ENCODE measurements at places on chromosomes 7 and 10.
A peak's percentile ranks its signal among the peaks of the same experiment; 100 is the strongest.

DNA sequence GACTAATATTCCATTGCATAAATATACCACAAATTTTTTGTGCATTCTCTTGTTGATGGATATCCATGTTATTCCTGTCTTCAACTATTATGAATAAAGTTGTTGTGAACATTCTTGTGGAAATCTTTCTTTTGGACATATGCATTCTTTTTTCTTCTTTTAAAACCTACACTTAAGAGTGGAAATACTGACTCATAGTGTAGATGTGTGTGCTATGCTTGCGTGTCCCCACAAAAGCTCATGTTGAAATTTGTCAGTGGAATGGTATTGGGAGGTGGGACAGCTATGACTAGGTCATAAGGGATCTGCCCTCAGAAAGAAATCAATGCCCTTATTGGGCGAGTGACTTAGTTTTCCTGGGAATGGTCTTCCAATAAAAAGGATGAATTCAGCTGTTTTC is 203.6 kb upstream of the PRSS58 start:
- no peak for DNase-seq

DNA sequence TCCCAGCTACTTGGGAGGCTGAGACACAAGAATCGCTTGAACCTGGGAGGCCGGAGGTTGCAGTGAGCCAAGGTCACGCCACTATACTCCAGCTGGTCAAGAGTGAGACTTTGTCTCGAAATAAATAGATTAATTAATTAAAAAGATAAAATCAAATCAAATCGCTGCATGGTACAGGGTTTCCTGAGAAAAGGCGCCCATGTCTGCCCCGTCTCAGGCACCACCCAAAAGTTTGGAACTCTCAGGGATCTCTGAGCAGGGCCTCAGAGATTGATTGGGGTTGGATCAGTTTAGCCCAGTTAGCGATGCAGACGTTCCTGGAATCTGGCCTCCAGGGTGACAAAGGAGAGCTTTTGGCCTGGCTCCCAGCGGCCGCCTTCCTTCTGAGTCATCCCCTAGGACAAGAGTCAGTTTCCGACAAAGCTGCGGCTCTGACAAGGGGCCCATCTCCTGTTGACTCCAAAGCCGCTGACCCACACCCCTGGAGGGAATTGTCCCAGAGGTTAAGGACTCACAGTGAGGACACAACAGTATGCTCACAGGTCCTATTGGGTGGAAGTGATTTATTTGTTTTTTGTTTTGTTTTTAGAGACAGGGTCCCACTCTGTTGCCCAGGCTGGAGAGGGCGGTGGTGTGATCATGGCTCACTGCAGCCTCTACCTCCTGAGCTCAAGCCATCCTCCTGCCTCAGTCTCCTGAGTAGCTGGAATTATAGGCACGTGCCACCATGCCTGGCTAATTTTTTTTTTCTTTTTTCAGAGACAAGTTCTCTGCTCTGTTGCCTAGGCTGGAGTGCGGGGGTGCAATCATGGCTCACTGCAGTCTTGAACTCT is 6.8 kb downstream of the ORAI2 start:
- DNase-seq, result no peak

DNA sequence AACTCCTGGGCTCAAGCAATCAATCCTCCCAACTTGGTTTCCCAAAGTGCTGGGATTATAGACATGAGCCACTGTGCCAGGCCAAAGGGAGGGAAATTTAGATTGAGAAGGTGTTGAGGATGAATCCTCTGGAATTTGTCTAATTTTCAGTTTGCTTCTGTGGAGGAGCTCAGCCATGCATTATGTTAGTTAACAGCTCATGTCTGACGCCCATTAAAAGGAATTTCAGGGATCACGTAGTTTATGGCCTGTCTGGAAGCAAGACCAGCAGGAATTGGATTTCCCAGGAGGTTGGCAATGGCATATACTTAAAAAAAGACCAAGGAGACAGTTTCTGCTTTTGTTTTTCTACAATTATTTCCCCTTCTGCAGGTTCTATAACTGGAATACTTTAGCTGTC is 165.7 kb downstream of the OTUD1 start:
- no peak for DNase-seq

GRCh38 chr7:113421696-113422330 is 303.5 kb upstream of the SMIM30 start:
- peak; percentile 78 for DNase-seq

- DNase-seq, result no peak
These were observed 500.1 kb upstream of the PHF14 start for GRCh38 chr7:10473569-10473968.

GRCh38 chr7:66140924-66141323 is 26.3 kb downstream of the CRCP start:
- DNase-seq, result peak; percentile 71

GRCh38 chr10:5654218-5654755 is 12.1 kb downstream of the ASB13 start:
- no peak for DNase-seq

DNA sequence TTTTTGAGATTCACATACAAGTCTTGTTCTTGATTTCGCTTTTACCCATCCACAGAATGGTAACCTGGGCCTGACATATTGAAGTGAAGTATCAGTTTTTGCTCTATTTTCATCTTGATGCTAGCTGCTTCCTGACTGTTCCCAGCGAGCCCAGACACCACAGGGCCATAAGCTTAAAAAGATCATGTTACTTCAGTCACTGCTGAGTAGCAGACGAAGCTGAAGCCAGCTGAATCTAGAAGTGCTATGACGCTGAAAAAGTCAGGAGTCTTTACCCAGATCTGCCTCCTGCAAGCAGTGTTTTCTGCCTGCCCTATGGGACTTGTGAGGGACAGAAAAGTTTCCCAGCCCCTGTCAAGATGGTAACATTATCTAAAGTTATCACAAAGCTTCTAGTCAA is 2.7 kb upstream of the PRXL2A start:
- DNase-seq, result no peak

- no peak for DNase-seq
These were observed 59.3 kb upstream of the VWC2 start for GRCh38 chr7:49714182-49714581.

DNA sequence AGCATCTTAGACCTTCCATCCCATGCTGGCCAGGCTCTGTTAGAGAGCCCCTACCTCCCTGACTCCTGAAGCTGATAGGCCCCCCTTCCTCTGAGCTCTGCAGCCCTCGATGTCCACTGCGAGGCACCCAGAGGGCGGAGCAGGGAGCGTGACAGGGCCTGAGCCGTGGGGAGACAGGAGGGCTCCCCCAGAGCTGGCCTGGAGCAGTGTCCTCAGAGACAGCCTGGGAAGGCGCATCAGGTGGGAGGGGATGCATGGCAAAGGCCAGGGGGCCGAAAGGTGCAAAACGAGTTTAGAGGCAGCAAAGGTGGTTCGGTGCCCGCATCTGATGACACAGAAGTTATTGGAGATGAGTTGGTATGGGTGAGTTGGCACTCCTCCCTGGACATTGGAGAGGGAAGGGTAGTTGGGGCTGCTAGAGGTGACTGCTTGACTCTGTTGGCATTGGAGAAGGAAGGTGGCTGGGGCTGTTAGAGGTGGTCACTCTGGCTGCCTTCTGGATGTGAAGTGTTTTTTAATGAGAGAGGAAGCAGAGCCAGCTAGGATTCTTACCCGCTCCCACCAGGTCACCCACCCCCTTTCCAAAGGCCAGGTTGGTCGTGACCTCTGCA is 53.1 kb downstream of the PRF1 start:
- no peak for DNase-seq

GRCh38 chr10:100725071-100725471 is 20.3 kb upstream of the PAX2 start:
- DNase-seq, result no peak

DNA sequence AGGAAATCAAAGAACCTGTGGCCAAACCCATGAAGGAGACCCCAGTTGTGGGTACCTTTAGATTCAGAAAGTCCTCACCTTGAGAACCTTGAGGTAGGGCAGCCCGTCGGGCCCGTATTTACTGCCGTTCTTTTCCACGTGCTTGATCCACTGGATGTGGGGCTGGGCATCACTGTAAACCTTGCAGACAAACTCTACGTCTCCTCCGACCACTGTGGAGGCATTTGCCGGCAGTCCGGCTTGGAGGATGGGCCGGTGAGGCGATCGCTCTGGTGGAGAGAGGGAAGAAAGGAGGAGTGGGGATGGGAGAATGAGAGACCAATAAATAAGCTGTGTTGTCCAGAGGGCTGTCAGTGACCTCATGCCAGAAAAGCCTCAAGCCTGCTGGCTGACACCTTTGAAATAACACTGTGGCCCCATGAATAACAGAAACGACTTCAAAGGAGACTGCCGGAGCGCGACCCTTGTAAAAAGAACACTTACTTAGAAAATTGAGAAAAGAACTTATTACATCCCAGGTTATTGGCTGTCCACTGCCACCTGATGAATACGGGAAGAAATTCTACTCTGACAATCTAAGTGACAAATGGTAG is 78.2 kb downstream of the FGFR2 start:
- no peak for DNase-seq

DNA sequence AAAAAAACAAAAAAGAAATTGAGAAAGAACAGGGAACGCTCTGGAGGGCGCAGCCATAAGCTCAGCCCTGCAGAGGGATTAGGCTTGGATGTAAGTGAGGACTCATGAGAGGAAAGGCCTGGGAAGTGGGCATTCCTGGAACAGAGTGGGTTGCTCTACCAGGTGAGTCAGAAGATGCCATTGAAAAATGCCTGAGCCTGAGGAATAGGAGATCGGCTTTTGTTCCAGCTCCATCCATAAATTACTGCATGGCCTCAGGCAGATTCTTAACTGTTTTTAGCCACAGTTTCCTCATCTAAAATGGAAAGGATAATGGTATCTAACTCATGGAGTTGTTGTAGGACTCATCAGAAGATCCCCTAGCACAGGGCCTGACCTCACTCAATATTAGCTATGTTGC is 1.1 kb upstream of the RGR start:
- DNase-seq, result no peak

GRCh38 chr10:110138197-110138812 is 69.1 kb upstream of the MXI1 start:
- DNase-seq, result peak; percentile 56

DNA sequence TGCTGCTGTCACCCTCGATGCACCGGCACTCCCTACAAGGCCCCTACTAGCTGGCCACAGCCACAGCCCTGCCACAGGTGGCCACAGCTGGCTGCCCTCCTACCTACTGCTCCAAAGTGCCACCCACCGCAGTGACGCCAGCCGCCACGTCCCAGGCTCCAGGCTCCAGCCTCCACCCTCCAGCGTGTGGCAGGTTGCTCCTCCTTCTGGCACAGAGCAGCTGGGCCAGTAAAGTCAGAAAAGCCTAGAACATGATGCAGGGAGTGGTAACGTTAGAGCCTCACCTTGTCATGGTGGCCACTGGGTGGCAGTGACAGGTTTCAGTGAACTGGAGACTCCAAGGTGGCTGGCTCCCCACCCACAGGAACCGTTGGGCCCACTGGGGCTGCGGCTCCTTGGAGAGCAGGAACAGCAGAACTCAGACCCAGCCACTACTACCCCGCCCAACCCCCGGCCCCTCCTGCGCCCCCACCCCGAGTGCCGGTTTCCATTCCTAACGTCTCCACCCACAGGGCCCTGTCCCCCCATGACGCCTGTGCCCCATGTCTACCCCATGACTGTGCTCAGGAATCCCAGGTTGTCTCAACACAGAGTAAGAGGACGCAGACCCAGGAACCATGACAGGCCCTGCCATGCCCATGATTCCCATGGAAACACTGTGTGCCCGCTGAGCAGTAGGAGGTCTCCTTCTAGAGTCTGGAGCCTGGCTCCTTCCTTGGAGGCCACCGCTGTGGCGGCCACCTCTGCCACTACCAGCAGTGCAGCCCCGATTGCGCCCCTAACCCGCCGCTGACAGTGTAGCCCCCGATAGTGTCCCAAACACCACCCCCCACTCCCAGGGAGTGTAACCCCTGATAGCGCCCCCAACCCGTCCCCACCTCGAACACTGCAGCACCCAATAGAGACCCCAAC is 52.3 kb upstream of the ZNF33B start:
- DNase-seq, result no peak

- no peak for DNase-seq
These were observed 26.8 kb downstream of the VOPP1 start for GRCh38 chr7:55545496-55545895.

GRCh38 chr10:116465546-116465945 is 37.9 kb downstream of the PNLIPRP3 start:
- no peak for DNase-seq

- DNase-seq, result no peak
These were observed 104.0 kb downstream of the JAZF1 start for GRCh38 chr7:28076423-28077200.

DNA sequence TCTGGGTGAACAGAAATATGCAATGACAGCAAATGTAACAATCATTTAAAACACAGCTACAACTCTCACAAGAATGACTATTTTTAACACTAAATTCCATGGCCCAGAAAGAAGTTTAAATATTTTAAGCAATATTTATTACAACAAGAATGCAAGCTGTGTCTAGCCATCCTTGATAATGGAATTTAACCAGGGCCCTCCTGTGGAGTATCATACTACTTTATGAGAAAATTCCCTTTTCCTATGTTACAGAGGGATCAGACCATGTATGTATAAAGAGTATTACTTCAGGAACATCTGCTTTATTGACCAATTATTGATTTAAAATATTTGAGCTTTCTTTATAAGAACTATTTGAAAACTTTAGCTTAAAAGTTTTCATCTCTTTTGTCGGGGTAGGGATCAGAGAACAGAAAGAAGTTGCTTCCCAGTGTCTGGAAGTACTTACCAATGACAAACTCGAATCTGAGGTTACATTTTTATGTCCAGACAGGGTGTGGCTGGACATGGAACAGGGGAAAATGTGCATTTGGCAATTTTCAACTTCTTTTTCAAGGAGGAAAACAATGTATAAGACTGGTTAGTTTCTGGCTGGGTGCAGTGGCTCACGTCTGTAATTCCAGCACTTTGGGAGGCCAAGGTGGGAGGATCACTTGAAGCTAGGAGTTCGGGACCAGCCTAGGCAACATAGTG is 48.3 kb upstream of the NRBF2 start:
- DNase-seq, result no peak

GRCh38 chr10:131567279-131568162 is 256.0 kb upstream of the TCERG1L start:
- no peak for DNase-seq

DNA sequence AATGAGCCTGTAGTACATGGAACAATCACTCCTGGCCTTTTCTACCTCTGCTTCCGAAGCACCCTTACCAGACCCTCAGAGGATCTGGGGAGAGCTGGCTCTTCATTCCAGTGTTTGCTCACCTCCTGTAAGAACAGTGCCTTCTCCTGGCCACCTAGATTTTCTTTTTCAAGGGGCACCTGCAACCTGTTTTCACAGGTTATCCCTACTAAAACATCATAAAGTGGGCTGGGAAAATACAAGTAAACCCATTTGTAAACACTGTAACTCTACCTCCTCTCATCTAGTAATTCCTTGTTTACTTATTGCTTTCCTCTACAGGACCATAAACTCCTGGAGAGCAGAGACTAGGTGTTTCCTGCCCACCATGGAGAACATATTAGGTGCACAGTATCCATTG is 1.1 kb downstream of the PIK3AP1 start:
- DNase-seq, result no peak

GRCh38 chr10:124022066-124022465 is 71.3 kb downstream of the CHST15 start:
- DNase-seq, result no peak

DNA sequence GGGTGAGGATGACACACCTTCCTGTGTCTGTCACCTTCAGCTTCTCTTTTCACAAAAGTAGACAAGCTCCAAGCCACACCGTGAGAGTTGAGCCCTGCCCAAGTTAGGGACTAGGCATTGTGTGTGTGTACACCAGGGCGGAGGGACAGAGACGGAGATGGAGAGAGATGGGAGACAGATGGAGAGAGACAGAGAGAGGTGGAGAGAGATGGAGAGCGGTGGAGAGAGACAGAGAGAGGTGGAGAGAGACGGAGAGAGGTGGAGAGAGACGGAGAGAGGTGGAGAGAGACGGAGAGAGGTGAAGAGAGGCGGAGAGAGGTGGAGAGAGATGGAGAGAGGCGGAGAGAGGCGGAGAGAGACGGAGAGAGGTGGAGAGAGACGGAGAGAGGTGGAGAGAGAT is 207.0 kb downstream of the DNAJB6 start:
- DNase-seq, result no peak
